A549 treated with GW870086 at 1 μM for 4 hours (cell line): ENCODE measurements at places on chromosomes 4 and X. TPM values are rescaled to one million over a fixed set of nuclear protein-coding genes. Genes with fewer than 3 reads are reported as not detected.

Gene PAGE4
- not detected in 5 replicates for total RNA-seq

Gene UGT2B15
- total RNA-seq: 0.06 to 0.17 TPM (median 0.09 TPM) in 3 of 5 replicates, not detected in the others

Gene SLC10A4
- 4.5 to 7.6 TPM (median 7.4 TPM) in 5 replicates for total RNA-seq

Gene TLL1
- 0.14 to 0.51 TPM (median 0.21 TPM) in 5 replicates for total RNA-seq

Gene IDUA
- 7.9 to 15.2 TPM (median 11.3 TPM) in 5 replicates for total RNA-seq

Gene TAF7L
- 0.05 to 0.16 TPM (median 0.08 TPM) in 4 of 5 replicates, not detected in the other for total RNA-seq

Gene CCDC110
- not detected in 5 replicates for total RNA-seq

Gene APLN
- total RNA-seq: 0.56 to 0.85 TPM (median 0.75 TPM) in 5 replicates

Gene GABRG1
- not detected in 5 replicates for total RNA-seq

Gene CXCL3
- total RNA-seq: 3.3 to 4.4 TPM (median 4.0 TPM) in 5 replicates

Gene SORBS2
- 0.35 to 0.59 TPM (median 0.50 TPM) in 4 of 5 replicates, not detected in the other for total RNA-seq

Gene PCGF3
- total RNA-seq: 16.2 to 24.1 TPM (median 21.3 TPM) in 5 replicates

Gene PLXNA3
- 10.8 to 15.6 TPM (median 11.8 TPM) in 5 replicates for total RNA-seq

Gene BGN
- total RNA-seq: 0.07 TPM in 1 of 5 replicates, not detected in the others

Gene DTHD1
- total RNA-seq: not detected in 5 replicates

Gene CD38
- total RNA-seq: 10.7 to 16.7 TPM (median 13.9 TPM) in 5 replicates

Gene MGAT4D
- total RNA-seq: not detected in 5 replicates

Gene ZAR1
- total RNA-seq: 0.14 TPM in 1 of 5 replicates, not detected in the others

Gene MAML3
- total RNA-seq: 9.4 to 11.1 TPM (median 10.7 TPM) in 5 replicates

Gene SPIN3
- total RNA-seq: 5.2 to 7.1 TPM (median 6.2 TPM) in 5 replicates

Gene PORCN
- 17.0 to 19.5 TPM (median 17.9 TPM) in 5 replicates for total RNA-seq

Gene EXOC1L
- total RNA-seq: not detected in 5 replicates

Gene L1CAM
- total RNA-seq: 16.7 to 20.3 TPM (median 17.5 TPM) in 5 replicates

Gene PGAM4
- 0.35 to 0.55 TPM (median 0.44 TPM) in 4 of 5 replicates, not detected in the other for total RNA-seq

Gene SCML1
- 4.3 to 7.0 TPM (median 6.2 TPM) in 5 replicates for total RNA-seq

Gene USP9X
- 26.7 to 31.0 TPM (median 29.9 TPM) in 5 replicates for total RNA-seq

Gene ASB9
- 18.9 to 22.0 TPM (median 20.7 TPM) in 5 replicates for total RNA-seq

Gene UGT2A3
- total RNA-seq: 0.10 to 0.22 TPM (median 0.12 TPM) in 3 of 5 replicates, not detected in the others

Gene MRPL1
- 19.8 to 25.6 TPM (median 23.4 TPM) in 5 replicates for total RNA-seq

Gene UCP1
- 0.08 to 0.17 TPM (median 0.09 TPM) in 3 of 5 replicates, not detected in the others for total RNA-seq
